Stomach (tissue), 19 donors: ENCODE measurements at places on chromosomes 16 and 17. TPM values are rescaled to one million over a fixed set of nuclear protein-coding genes. Genes with fewer than 3 reads are reported as not detected.
A peak's percentile ranks its signal among the peaks of the same experiment; 100 is the strongest.

DNA sequence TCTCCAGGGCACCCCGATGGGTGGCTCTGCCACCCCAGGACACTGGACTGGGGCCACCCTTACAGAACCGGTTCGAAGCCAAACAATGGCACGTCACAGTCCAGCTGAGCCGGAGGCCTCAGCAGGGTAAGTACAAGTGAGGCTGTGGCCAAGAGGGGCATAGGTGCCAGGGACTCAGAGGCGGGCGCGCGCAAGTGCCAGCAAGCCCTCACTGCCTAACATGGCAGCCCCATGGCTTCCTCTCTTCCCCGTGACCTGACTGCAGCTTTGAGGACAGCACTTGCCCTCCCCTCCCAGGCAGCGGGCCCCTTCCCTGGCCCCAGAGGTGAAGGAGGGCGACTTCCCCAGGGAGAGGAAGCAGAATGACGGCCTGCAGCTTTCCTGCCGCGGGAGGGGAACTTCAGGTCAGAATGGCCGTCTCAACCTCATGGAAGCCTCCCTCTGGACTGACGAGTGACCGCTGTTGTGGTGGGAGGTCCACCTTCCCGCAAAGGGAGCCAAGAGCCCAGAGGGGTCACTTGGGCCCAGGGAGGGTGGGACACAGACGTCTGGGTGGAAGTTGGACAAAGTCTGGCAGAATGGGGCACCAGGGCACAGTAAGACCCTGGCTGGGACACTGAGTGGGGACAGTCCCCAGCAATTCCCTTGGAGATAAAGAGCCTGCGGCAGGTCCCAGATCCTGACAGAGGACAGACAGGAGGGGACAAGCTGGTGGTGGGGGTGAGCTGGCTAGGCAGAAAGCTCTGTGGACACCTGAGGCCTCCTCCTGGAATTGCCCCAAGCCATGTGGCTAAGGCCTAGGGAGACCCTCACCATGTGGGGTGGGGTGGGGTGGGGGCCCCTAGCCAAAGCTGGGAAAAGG lies 52.1 kb upstream of the TOB1 start:
- DNase-seq = peak; percentile 82

Gene CHST6
- total RNA-seq = not detected

DNA sequence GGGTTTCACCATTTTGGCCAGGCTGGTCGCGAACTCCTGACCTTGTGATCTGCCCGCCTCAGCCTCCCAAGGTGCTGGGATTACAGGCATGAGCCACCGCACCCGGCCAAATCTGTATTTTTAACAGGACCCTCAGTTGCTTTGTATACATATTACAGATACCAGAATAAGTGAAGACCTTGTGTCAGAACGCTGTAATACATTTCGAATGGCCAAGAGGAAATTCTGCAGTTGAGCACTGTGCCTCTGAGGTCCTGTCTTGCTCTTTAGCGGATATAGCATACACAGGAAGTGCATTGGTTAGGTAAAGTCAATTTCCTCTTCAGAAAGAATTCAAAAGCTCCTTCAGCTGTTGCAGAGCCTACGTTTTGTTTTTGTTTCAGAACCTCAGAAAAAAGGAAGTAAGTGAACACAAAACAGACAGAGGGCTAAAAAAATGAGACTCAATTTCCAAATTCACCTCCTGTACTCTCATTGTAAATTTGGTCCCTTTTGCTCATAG lies 15.7 kb downstream of the CRLF3 start:
- peak; percentile 55 for DNase-seq

DNA sequence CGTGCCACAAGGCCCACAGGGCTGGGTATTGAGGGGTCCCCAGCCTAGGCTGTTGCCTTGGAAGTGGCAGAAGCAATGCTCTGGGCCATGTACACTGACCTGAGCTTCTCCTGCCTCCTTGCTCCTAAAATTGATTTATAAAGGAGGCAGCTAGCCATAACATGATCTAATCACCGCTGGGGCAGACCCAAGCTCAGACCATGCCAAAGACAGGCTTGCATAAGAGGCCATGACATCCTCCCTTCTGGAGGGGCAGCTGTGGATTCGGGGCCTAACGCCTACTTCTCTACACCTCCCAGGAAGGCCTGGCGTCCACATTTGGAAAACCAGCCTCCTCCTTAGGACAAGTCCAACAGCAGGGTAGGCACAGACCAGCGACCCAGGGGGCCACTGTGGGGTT lies 12.3 kb downstream of the HSD11B2 start:
- no peak for DNase-seq

GRCh38 chr16:56298116-56298515 lies 106.8 kb downstream of the GNAO1 start:
- DNase-seq = no peak

GRCh38 chr16:27547851-27548250 lies 1.9 kb downstream of the GTF3C1 start:
- DNase-seq = no peak

Gene MGAT5B
- 1.7 TPM for total RNA-seq

DNA sequence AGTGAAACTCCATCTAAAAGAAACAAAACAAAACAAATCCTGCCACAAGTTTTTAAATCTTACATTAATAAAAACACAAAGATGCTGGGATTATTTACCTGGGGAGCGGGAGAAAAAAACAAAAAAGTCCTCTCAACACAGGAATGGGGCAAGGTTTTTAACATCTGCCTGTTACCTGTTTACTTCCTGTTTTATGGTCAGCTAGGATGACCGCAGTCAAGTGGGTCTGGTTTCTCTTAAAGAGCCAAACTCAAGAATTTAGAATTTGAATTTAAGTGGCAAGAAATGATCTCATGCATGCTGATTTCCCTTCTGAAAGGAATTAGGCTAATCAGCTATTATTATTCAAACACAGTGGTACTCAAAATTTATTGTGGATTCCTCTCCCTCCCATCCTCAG lies 39.7 kb upstream of the TBC1D3K start:
- DNase-seq = no peak

Gene NPIPA8
- not detected for total RNA-seq

DNA sequence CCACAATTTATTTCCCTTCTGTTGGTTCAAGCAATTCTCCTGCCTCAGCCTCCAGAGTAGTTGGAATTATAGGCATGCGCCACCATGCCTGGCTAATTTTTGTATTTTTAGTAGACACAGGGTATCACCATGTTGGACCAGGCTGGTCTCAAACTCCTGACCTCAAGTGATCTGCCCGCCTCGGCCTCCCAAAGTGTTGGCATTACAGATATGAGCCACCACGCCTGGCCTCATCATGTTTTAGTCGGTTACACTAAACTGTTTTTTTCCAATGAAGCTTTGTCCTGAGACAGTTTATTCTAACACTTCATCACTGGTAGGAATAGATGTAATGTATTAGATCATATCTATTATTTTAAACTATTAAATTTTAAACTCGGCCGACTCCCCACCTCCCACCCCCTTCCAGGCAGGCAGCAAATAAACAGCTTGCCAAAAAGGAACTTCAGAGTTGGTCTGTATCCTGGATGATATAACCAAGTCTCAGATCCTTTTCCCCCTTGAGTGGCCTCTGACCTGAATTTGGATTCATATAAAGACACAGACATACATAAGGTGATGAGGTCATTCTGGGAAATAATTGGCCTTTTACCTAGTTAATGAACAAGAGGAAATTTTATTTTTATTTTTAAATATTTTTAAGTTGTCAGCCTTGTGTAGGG lies 18.4 kb upstream of the CORO6 start:
- DNase-seq = no peak

GRCh38 chr16:24255456-24256371 lies at the start of gene CACNG3:
TSS of gene CACNG3 (plus strand) at chr16:24256335. CDS start at chr16:24256755, 420 bp downstream.
- DNase-seq = no peak

Gene HSF4
- 23.3 TPM for total RNA-seq

DNA sequence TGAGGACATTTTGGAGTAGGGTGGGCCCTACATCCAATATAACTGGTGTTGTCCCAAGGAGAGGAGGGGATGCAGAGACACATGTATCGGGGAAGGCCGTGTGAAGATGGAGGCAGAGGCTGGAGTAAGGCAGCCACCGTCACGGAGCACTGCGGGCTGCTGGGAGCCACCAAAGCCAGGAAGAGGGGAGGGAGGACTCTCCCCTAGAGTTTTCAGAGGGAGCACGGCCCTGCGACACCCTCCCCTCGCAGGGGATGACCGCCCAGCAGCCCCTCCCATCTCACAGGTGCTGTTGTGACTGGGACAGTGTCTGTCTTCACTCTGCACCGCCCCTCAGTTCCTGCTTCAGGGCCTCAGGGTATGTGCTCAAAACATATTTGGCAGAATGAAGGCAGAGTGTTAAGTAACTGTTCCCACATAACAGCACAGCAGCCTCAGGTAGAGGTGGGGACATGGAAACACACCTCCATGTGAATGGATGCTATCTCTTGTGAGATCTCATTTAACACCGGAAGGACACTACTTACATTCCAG lies 82.2 kb downstream of the RBFOX3 start:
- DNase-seq = no peak

Gene SHISA6
- total RNA-seq = not detected

GRCh38 chr16:23227529-23227928 lies 45.0 kb downstream of the SCNN1G start:
- no peak for DNase-seq
